ENCODE measurements at places on chromosomes 16 and 17.

DNA sequence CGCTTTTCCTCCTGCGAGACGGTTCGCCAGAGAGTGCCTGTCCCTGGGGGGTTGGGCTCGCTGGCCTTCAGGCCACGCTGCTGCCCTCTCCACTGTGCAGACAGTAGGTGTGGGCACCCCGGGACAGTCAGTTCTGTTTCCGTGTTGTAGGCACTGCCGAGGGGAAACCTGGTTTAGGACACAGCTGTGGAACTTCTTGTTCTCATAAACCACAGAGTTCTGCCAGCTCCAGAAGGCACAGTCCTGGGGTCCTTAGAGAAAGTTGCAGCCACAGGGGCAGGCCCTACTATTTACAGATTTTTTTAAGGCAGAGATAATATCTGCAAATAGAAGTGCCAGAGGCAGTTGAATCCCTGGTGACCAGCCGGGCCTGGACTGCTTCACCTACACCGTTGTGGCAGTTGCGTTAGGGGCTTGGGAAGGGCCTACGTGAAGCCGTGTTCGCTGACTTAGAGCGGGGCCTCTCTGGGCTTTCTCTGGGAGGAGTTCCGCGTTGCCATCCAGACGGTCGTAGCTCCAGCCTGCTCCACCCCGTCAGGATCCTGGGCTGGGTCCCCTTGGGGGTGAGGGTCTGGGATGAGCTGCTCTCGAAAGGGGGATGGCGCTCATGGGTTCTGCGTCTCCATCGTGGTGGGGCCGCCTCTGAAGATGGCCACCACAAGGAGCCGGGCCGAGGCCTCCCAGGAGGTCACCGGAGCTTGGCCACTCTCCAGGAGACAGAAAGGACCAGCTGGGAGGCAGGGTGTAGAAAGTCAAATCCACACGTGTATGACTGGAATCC, 126.3 kb downstream of the BANP start:
- no peak for DNase-seq

DNA sequence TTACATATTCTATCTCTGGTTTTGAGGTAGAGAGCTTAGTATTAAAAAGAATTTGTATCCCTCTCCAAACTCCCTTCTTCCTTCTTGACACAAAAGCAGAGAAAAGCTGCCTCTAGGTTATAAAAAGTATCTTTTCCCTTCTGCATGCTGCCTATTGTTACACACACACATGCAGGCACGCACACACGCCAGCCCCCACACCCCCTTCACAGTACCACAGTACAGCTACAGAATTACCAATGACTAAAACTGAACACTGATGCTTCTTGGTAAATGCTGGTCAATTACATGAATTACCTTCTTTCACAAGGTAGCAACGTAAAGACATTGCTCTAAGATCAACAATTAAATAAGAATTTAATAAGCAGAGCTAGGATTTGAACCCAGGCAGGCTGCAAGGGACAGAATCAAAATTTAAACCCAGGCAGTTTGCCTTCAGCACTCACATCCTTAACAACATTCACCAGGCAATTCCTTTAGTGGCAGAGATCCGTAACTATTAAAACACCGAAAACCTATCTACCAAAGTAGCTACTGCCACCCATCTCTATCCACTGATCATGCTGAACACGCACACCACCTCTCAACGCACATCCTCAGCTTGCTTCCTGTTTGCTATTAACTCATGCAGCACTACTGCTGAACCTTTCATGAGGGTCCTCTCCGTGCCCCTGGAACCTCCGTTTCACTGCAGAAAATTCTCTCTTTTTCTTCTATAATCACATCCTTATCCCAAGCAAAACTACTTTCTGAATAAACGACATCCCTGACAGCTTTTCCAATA, 37.8 kb downstream of the YWHAE start:
- DNase-seq: no peak

DNA sequence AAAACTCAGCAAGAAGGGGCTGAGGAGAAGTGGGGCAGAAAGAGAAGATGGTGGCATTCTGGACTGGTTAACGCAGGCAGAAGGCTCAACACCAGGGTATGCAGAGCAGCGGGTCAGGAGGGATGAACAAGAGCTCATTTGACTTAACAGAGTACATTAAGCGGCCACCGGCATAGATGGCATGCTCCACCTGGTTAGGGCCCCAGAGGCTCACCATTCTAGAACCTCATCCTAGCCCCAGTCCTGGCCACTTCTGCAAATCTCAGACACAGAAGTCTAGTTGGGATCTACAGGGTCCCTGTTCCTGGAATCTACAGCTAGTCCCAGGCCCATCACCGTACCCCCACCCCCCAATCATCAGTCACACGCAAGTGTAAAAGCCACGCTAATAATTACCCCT, 1.7 kb upstream of the MYO1C start:
- DNase-seq: no peak

- no peak for DNase-seq
Measured at GRCh38 chr16:17432901-17433576, 37.7 kb downstream of the XYLT1 start.

DNA sequence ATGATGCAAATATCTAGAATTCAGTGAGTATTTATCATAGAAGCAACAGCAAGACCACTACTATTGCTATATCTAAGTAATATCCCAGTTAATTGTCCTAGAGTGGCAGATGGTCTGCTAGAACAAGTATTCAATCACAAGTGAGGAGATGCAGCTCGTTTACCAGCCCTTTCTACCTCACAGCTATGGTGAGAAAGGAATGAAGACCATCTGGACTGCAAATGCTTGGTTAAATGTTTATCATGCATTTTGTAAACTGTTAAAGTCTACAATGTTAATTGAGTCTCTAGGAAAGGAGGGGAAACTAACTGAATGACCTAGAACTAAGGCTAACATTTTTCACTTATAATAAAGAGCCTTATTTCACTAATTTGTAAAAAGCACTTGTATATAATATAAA, 52.5 kb downstream of the CNOT1 start:
- DNase-seq: no peak

Data from T-helper 9 cell (primary cell).